Putamen (tissue), 1 donor: ENCODE measurements at places on chromosomes 1 and 21.

- no peak for DNase-seq
Observed at GRCh38 chr21:20581361-20581760, 416.8 kb upstream of the NCAM2 start.

GRCh38 chr1:85372683-85373377 is 92.1 kb downstream of the DDAH1 start:
- DNase-seq: no peak

GRCh38 chr1:70442490-70442889 is 31.4 kb downstream of the CTH start:
- DNase-seq: no peak

GRCh38 chr1:39230261-39231190 is 26.0 kb downstream of the MACF1 start:
- DNase-seq: no peak
